Sciatic nerve (tissue), 2 donors: ENCODE measurements at places on chromosomes 12 and 14. TPM values are rescaled to one million over a fixed set of nuclear protein-coding genes. Genes with fewer than 3 reads are reported as not detected.

GRCh38 chr12:54253240-54253639 is 26.7 kb downstream of the CBX5 start:
- no peak for DNase-seq

DNA sequence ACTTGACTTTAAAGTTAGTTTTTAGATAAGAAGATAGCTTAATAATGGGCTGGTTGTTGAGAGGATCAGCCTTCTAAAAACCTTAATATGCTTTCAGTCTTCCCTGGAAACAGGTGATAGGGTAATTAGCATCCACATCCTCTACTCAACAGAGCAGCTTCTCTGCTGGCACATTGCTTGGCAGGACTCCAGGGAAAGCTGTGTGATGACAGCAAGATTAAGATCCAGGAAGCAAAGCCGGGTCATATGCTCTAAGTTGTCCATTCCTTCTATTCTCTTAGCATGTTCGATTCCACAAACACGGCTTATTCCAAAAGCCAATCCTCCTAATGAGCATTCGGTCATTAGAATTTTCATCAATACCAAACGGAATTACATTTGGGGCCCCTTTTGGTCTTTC is 87.0 kb downstream of the HMGA2 start:
- DNase-seq: peak; percentile 61

DNA sequence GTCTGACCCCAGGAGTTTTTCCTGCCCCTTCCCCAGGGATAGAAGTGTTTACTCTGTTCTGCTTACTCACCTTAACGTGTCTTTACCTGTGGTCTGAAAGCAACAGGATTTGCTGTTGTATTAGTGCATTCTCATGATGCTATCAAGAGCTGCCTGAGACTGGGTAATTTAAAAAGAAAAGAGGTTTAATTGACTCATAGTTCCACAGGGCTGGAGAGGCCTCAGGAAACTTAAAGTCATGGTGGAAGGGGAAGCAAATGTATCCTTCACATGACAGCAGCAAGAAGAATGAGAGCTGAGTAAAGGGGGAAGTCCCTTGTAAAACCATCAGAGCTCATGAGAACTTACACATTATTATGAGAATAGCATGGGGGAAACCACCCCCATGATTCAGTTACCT is 240.4 kb downstream of the SNAPC1 start:
- no peak for DNase-seq

DNA sequence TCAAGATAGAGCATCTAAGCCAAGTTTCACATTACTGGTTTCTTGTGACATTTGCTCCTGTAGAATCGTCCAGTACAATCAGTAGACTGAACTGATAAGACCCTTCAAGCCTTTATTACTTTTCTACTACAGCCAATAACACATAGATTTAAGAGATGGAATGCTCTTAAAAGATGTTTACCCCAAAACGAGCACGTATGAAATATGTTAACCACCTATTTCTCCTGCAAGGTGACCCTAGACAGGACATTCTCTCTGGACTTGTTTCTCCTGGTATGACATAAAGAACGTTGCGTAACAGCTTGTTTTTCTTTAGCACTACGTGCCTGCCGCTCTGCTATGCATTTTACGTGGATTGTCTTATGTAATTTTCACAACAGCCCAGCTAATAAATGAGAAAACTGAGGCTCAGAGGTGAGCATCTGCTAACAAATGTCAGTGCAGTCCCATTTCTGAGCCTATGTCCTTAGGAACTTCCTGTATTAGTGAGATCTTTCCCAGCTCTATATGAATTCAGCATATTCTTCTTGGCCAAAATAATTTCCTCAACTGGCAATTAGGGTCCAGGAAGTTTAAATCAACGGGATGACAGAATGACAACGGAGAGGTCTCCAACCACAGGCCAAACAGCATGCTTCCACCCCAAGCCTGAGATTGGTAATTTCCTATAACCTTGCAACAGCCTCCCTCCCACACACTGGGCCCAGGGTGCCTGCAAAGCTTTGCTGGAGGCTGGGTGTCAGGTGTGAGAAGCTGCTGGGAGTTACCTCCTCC is 3.7 kb downstream of the NFKBIA start:
- DNase-seq: no peak

DNA sequence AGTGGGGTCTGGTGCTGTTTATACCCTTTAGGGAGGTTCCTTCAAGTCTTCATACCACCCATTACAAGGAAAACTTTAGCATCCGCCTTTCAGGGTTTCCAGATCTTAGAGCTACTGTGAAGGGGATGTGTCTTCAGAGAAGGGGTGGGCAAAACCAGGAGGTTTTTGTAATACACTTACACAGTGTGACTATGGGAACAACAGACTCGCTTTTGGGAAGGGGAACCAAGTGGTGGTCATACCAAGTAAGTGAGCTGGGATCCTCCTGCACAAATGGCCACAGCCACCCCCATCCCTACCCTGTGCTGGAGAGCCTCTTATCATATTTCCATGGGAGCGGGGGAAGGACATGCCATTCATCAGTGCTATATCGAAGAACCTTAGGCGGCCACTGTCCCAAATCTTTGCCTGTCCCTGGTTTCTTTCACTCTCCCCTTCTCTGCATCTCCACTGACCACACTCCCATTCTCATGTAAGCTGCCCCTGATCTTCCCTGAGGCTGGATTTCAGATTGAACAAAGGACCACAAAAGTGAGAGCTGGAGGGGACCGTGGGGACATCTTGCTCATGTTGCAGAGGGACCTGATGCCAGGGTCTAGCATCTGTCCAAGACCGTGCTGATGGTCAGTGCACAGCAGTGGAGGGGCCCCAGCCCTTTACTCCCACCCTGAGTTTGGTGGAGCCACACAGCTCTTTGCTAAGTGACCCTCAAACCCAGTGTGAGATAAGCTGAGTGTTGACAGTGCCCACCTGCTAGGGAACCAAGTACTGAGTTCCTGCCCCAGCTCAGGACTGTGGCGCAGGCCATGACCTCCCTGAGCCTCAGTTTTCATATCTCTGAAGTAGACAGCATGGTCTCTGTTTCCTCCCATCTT is 51.4 kb downstream of the DAD1 start:
- no peak for DNase-seq

DNA sequence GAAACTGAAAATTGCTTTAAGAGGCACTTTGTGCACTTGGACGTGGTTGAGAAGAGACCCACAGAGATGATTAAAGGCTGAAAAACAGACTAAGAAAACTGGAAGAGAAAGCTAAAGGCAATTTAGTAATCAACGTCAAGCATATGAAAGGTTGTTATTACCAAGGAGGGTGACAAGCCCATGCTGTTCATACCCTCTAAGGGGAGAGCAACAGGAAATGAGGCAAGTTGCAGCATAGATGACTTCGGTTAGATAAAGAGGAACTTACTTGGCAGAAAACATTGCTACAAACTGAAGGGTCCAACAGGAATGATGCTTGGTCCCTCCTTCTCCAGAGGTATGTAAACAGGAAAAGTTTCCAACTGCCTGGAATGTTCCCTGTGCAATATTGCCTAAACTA is 107.8 kb downstream of the DUSP6 start:
- no peak for DNase-seq

- no peak for DNase-seq
Measured at GRCh38 chr14:70789361-70789760, 20.0 kb downstream of the MAP3K9 start.

DNA sequence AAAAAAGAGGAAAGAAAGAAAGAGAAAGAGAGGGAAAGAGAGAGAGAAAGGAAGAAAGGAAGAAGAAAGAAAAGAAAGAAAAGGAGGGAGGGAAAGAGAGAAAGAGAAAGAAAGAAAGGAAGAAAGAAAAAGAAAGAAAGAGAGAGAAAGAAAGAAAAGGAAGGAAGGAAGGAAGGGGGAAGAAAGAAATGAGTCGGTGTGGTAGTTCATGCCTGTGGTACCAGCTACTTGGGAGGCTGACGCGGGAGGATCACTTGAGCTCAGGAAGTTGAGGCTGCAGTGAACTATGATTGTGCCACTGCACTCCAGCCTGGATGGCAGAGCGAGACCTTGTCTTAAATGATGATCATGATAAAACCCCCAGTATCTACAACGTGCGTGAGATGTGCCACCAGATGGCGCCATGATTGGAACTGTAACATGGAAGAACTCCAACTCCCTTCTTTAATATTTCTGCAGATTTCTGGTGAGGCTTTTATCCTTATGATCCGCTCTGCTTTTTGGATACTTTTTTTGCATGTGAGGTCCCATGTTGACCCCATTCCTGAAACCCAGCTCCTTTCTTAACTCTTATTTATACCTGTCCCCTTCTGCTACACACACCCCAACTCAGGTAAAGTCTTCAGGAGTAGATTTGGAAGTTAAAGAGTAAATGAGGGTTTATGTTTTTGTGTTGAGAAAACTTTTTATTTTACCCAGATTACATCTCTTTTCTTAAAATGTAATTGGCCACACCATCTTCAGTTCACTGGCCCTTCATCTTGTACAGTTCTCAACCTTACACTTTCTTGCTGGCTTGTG is 25.6 kb downstream of the RNASE10 start:
- DNase-seq: peak; percentile 90

SDSL gene
- 1.8 TPM for total RNA-seq

GRCh38 chr12:90327793-90328743 is 619.4 kb upstream of the ATP2B1 start:
- DNase-seq: no peak

OR10G2 gene
- not detected for total RNA-seq

GRCh38 chr14:104478656-104479055 is 100.9 kb upstream of the C14orf180 start:
- DNase-seq: no peak

DNA sequence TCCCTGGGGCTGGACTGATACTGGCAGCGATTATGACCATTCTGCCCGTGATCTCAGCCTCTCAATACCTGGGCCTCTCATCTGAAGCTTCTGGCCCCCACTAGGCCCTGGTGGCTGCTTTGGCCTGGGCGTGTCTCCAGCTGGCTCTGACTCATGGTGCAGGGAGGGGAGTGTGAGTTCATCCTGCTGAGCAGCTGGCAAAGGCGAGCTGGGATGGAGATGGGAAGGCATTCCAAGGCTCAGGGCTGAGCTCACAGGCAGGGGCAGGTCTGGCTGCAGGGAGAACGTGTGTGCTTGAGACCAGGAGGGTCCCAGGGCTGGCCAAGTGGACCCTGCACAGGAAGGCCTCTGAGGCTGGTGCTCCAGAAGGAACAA is 221.8 kb downstream of the TMEM121 start:
- no peak for DNase-seq

DNA sequence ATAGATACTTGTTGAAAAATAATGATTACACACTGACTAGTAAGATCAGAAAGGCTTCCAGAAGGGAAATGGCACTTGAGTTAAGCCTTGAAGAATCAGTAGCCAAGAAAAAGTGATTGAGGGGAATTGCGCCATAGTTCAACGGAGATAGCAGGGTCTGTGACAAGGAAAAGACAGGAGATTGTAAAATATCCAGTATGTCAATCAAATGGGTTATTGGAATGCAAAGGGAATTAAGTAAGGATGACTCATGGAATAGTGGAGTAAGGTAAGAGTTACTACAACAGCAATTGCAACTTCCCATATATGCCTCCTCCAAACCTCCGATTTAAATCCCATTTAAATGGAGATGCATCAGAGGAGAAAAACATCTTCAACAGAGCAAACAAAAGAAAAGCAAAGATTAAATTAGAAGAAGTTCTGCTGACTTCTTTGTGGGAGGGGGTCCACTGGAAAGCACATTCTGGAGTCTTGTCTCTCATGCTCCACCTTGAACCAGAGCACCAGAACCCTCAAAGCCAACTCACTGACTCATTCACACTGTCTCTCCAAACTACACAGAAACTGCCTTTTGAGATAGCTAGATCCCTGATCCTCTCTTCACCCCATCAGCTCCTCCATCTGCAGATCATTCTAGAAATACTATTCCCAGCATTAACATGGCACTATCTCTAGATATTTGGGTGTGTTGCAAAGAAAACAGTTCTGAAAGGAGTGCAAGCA is 138.2 kb downstream of the NUAK1 start:
- DNase-seq: no peak

GRCh38 chr14:66078006-66078405 is 408.2 kb upstream of the CCDC196 start:
- DNase-seq: no peak

GOLT1B gene
- 26.6 TPM for total RNA-seq

DNA sequence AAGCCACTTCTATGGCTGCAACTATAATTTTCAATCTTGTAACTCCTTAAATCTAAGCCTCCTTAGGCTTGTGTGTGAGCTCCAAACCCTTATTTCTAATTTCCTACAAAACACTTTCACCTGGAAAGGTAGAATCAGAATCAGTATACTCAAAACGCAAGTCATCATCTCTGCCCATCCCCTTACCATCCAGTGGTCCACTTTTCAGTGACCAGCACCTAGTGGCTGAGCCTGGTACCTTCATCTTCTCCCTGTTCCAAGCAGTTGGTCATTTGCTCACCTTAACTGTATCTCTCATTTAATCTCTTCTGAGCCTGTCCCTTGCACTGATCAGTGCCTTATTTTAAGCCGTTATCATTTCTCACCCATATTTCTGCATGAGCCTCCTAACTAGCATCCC is 107.9 kb downstream of the PPM1H start:
- no peak for DNase-seq

GRCh38 chr12:128534906-128535305 is 267.9 kb downstream of the TMEM132C start:
- DNase-seq: no peak

- no peak for DNase-seq
Measured at GRCh38 chr12:89352242-89352491, 134 bp downstream of the DUSP6 start.

- no peak for DNase-seq
Measured at GRCh38 chr14:96754845-96755184, 42.4 kb upstream of the VRK1 start.

- no peak for DNase-seq
Measured at GRCh38 chr14:101849125-101849524, 87.6 kb downstream of the PPP2R5C start.

PNMA1 gene
- 46.1 TPM for total RNA-seq

GSC gene
- 4.5 TPM for total RNA-seq

GRCh38 chr14:44586910-44587309 is 79.8 kb upstream of the FSCB start:
- no peak for DNase-seq

DNA sequence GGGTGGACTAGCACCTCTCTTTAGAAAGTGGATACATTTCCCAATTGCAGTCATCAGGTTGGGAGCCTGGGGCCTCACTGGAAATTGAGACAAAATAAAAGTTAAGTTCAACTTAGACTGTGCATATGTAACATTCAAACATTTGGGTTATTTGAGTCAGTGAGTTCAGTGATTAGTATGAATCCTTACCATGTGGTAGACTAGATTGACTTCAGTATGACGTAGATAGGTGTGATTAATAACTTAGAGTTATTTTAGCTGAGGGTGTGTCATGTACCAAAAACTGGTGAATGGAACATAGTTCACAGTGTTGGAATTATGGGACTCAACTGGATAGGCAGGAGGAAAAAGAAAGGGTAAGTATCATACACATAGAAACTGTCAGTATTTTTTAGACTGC is 8.0 kb upstream of the SSTR1 start:
- DNase-seq: no peak

TMEM233 gene
- 0.53 TPM for total RNA-seq

DNA sequence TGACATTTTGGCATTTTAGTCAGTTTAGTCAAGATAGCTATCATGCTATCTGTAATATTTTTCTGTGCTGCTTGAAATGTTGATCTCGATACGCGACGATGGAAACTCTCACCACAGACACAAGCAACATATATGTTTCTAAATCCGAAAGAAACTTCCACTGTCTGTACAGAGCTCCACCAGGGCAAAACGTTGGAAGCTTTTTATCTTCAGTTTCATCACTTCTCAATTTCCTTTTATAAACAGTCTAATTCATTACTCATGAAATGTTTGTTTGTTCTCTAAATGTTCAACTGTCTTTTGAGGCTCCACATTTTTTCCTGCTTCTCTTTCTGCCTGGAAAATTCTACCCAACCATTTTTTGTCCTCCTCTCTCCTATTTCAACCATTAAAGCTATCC is 737.6 kb downstream of the SLC16A7 start:
- no peak for DNase-seq

GUCY2C gene
- total RNA-seq: not detected

GRCh38 chr14:90060965-90061684 is 669 bp upstream of the KCNK13 start:
- DNase-seq: no peak
